ENCODE measurements at places on chromosomes 6 and 20.
A peak's percentile ranks its signal among the peaks of the same experiment; 100 is the strongest.

GRCh38 chr6:33492093-33492492 lies 37.7 kb downstream of the ZBTB9 start:
- no peak for DNase-seq

DNA sequence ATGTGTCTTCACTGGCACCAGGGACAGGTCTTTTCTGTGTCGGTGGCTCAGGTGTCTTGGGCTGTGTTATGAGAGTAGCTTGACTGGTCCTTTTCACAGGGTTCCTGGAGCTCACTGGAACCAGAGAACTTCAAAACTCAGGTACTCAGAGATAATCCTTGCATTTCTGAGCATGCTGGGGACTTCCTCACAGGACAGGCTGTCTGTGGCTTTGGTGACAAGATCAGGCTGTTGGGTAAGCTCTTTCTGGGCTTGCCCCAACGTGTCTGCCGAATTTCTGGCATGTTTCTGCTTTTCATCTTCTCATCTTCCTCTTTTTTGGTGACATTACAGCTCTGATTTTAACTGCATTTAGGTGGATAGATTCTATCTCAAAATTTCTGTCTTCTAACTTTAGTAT lies 270.0 kb downstream of the CDH26 start:
- no peak for DNase-seq

GRCh38 chr6:166872531-166873009 lies 83.8 kb downstream of the RNASET2 start:
- DNase-seq, result no peak

DNA sequence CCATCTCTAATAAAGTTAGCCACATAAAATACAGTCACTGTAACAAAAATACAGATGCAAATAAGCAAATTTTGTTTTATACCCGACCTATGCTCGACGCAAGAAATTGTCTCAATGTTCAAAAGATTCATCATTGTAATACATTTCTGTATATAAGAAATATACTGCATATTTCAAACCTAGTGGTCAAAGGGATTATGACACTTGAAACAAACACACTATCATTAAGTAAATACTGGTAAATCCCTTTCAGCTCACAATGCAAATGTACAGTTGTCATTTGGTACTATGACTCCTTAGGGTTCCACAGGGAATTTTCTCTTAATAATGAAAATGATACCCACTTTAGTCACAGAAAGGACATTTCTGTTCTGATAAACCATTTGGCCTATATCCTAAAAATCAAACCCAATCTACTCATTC lies 2.2 kb downstream of the HIVEP2 start:
- DNase-seq, result no peak

DNA sequence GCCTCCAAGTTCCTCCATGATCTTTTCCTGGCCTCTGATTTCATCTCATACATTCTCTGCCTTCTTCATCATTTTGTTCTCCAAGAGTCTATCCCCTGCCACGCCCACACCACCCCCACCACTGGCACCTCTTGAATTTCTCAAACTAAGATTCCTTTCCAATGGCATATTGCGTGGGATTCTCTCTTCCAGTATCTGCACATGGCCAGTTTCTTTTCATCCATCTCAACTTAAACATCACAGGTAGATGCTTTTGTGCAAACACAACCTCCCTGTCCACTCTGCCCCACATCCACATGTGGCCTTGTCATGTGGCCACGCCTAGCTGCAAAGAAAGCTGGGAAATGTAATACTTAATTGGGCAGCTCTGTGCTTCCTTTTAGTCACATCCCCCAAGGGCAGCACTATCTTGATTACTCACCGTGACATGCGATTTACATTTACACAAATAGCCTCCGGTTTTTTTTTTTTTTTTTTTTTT lies 33.4 kb upstream of the ZMYND8 start:
- DNase-seq, result no peak

DNA sequence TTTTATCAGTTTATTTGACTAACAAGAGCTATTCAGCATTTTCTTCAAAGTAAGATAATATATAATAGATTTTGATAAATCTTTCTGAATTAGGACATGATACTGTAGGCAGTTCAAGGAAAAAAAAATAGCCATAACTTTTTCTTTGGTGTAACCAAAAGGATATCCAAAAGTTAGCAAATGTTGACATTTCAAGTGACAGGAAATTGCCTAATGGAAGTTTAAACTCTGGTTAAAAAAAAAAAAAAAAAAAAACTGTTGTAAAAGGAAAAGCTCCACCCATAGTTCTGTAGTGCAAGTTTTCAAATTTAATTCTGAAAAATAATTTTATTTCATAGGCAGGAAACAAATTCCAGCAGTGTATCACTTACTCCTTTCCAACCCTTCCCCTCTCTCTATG lies 18.8 kb downstream of the HEBP2 start:
- no peak for DNase-seq

DNA sequence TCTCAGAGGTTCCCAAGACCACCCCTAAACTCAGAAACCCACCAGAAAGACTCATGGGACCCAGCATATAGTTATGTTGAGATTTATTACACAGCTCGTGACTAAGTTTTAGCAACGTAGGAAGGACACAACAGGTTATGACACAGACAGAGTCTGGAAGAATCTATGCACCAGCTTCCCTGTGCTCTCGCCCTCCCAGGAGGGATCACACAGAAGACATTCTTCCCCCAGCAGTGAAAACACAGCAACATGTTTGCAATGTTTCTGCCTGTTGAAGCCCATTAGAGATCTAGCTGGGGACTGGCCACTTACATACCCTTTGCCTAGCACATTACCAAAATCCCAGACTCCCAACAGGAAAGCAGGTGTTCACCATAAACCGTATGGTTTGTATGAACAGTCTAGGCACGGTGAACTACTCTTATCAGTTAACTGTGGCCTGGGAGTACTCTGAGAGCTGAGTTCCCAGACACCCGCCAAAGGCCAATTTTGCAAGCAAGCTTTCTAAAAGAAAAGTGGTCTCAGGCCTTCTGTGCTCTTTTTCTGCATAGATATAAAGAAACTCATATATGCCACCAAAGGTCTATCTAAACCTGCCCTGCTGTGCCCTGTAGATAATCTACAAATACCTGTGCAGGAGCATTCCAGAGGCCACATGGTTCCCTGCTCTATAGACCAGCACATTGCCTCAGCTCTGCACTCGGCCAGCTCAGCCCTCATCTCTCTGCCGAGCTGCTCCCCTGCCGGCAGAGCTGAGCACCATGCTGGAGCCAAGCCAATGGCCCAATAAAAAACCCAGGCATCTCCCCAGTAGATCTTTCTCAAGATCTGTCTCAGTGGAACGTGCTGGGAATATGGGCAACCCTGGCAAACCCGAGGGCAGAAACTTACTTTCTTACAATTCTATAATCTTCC lies 69.6 kb upstream of the SMIM28 start:
- no peak for DNase-seq

DNA sequence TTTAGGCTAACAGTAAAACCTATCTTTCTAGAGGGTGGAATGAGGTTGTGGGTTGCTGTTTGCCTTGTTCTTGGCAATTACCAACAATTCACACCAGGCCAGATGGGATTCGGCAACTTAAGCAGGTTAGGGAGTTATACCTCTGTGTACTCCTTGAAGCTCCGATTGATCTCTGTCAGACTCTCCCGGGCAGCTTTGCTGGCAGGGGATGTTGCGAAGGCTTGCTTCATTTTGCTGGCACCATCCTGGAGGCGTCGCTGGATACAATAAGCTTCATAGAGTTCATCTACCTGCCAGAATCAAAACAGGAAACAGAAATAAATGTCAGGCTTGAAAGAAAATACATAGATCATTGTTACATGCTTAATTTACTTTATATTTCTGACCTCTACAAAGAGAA lies 66.4 kb upstream of the ARMH2 start:
- no peak for DNase-seq

DNA sequence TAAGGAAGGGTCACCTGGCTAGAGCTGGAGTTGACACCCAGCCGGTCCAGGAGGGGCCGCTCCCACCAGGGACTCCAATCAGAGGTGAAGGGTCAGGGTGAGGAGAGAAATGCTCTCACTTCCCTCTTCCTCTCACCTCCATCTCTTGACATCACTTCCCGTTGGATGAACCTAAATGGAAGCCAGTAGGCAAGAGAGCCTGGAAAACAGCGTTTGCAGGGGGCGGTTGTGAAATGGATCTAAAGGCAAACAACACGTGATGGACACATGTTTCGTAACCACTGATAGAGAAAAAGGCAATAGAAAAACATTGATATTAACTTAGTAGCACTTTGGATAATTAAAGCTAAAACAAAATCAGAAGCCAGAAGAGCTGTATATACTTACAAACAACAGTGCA lies 105.6 kb upstream of the FOXA2 start:
- no peak for DNase-seq

GRCh38 chr20:8718279-8718678 lies 350.6 kb upstream of the PLCB4 start:
- DNase-seq, result no peak

DNA sequence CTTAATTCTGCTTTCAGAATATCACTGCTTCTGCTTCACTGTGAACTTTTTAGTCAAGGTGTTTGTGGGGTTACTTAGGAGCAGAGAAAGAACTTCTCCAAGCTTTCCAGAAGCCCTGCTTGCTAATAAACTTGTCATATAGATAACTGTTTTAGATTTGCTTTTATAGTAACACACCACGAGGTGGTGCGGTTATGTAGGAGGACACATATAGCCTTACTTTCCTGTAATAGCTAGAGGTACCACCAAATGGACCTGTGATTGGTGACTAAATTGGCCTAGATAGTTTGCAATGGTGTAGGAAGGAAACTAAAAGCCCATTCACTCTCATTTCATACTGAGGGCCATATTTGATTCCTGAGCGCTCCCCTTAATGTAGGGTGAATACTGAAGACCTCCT lies 52.3 kb upstream of the BCLAF1 start:
- no peak for DNase-seq

DNA sequence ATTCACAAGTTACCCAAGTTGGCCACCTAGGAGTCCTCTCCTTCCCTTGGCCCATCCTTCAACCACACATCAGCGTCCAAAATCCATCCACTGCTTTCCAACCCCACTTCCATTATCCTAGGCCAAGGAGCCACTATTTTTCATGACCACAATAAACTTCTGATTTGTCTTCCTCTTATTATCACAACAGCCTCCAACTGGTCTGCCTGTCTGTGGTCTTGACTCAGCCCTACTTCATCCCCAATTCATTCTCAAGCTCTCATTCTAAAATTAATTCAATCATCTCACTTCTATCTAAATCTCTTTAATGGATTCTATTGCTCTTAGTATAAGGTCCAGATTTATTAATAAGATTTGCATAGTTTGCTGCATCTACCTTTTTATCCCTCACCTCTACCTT lies 189.0 kb upstream of the PRDM1 start:
- DNase-seq, result no peak

- no peak for DNase-seq
Measured at GRCh38 chr6:167479301-167479700, 154.4 kb downstream of the TTLL2 start.

DNA sequence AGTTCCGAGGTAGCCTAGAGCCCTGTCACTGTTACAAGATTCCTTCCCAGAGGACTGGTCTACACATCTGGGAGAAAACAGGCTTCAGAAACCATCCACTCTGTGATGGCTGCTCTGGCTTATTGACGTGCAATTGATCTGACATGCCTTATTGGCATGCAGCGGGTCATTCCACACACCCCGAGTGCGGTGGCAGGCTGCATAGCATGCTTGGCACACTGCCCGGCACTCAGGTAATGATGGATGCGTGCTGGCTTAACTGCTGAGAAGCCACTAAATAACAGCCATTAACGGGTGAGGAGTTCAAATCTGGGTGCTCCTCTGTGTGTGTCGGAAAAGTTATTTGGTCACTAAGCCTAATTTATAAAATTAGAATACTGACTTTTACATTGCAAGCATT lies 67.9 kb upstream of the CDH4 start:
- DNase-seq, result no peak

- peak; percentile 76 for DNase-seq
Measured at GRCh38 chr6:26205161-26205624, 118.0 kb downstream of the HFE start.

- DNase-seq, result no peak
Measured at GRCh38 chr6:118770112-118770788, 118.9 kb upstream of the CEP85L start.

DNA sequence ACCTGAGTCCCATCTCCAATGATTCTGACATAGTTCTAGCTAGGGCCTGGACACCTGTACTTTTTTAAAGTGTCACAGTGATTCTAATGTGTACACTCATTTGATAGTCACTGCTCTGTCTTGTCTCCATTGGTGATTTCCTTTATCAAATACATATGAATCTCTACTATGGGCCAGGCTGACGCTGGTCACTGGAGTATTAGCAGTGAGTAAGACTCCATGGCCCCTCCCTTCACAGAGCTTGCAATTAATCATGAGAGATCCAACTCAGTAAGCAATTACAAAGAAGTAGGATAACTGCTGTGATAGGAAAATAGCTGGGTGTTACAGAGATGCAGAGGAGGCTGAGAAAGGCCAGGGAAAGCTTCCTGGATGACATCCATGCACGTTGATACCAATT lies 19.3 kb upstream of the SASH1 start:
- DNase-seq, result no peak

DNA sequence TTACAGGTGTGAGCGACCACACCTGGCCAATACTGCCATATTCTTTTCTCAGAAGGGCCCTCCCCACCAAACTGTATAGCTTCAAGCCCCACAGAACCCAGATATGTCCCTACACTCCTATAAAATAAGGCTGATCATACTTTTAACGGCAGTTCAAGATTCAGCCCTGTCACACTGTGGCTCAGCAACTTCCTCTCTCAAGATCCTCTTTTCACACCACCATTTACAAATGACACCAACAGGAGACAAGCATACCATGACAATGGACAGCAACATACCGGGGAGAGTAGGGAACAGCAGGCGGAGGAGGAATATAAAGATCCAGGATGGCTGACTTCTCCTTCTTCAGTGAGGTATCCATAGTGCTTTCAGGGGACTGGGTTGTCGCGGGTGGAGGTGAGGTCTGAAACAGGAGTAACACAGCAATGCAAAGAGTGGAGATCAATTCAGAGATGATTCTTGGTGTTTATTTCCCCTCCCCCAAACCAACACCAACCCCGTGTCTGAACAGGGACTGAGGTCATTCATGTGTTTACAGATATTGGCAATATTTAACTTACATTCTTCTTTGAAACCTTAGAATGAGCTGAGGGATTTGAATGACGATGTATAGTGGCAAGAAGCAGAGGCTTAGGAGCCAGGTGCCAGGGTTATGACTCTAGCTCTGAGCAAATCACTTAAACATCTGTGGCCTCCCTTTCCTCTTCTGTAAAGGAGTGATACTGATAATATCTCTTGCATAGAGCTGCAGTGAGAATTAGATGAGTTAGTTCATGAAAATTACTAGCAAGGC lies 57.6 kb upstream of the IPCEF1 start:
- DNase-seq, result no peak

GRCh38 chr6:6870921-6871320 lies 236.8 kb upstream of the RREB1 start:
- no peak for DNase-seq

- DNase-seq, result no peak
Measured at GRCh38 chr20:16975682-16976081, 227.5 kb downstream of the OTOR start.

GRCh38 chr6:170172825-170173256 lies 118.0 kb downstream of the DLL1 start:
- no peak for DNase-seq

Data from activated CD4-positive, alpha-beta T cell treated with anti-CD3 and anti-CD28 coated beads, Interleukin-2, amount 50 U/mL, for 1 hour (primary cell).